NCI-H1048 (cell line): ENCODE measurements at places on chromosomes 11 and 22.

GRCh38 chr22:32076761-32077084, 33.7 kb downstream of the SLC5A1 start:
- DNase-seq = no peak

- DNase-seq = no peak
These were observed 10.2 kb upstream of the PDE2A start for GRCh38 chr11:72684236-72684912.

DNA sequence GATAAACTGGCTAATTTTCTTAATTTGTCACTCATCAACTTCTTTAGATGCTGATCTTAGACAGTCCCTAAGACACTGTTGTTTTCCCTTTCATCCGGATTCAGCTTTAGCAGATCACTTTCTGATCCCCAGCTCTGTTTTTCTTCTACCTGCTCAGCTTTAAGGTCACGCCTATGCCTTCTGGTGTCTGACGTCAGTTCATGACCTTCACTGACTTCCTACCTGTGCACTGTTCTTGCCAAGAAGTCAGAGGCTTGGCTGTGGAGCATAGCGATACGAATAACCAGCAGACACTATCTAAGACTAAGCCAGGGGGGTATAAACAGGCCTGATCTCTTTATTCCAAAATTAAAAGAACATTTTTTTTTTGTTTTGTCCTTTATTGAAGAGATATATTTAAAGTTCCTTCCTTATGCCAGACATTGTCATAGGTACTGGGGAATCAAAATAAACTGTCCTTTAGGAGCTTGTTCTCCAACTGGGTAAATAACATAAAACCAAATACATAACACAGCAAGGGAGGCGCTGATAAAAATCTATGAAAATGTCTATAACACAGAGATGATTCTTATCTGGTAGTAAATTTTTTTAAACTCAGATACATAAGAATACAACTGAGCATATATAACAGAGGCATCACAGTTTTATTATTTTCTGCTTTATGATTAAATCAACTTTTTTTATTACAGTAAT, 352.2 kb upstream of the CTSC start:
- no peak for DNase-seq

DNA sequence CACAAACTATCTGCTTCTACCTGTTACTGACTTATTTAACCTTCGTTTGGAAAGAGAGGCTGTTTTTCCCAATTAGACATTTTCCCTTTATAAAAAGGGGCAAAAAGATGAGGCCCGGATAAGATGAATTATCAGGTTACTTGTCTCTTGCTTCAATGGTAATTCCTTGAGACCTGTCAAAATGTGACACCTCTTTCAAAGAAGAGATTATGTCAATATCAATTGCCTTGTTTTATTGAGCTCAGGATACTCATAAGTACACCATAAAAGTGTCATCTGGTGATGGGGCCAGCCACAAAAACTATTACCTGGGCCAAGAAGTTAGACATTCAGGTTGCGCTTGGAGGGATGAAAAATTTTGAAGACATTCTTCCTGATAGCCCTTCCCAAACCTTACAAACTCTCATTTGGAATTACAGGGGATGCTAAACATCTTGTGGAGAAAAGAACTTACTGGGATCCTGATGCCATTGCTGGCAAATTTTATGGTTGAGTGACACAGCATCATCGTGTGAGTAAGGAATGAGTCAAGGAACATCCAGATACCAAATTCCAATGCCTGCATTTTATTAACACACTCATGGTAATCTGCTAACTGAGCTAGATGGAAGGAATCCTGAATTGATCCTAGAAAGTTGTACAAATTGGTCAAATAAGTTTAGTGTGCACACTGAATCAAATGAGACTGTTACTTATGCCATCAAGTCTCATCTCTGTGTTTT, 1071.2 kb downstream of the LRRC4C start:
- DNase-seq = no peak
